ENCODE measurements at places on chromosomes 7 and 10.

GRCh38 chr7:102009628-102010027 is 192.2 kb downstream of the CUX1 start:
- no peak for DNase-seq

DNA sequence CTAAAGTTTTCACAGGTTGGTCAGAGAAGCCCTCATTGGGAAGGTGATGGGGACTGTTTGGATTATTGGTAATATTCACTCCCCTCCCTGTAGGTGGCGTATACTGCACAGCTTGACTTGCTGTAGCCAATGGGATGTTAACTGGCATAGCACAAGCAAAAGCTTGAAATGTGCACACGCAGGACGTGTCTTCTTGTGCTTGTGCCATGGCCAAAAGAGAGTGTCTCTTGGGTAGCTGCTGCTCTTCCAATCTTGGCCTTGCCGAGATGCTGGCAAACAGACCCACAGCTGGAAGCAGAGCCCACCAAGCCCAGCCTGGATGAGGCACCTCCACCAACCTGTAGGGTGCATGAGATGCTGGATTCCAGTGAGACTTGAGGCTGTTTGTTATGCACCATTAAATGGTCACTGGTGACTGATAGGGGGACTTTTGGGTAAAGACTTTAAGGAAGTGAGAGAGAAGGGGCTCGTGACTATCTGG is 266.0 kb downstream of the GRID1 start:
- no peak for DNase-seq

- DNase-seq: no peak
Observed at GRCh38 chr7:14351167-14351566, 361.7 kb upstream of the ETV1 start.

DNA sequence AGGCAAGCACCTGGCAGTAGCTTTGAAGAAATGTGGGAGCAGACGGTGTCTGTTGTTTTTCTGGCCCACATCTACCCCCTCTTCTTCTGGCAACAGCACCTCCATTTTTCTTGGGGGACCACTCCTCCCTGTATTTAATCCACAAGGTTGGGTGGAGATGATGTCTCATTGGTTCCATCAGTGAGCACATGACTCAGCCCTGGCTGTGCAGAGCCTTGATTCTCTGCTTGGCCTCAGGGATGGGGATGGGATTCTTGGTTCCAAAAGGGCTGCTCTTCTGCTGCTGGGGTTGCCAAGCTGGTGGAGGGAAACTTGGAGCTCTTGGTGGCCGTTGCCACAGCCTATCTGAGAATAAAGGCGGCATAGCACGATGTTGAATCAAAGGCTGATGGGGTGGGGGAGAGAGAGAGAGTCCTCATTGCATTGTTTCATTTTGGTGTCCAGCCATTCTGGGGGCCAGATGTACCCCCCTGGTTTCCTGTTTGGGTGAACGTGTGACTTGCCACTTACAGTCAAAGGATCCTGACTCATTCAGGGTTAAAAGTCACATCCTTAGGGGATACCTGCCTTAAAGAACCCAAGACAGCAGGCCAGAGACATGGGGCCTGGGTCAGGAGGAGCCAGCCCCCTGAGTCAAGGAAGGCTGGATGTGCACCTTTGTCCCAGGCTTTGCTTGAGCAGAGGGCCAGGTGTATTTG is 25.9 kb downstream of the GRK5 start:
- DNase-seq: no peak

DNA sequence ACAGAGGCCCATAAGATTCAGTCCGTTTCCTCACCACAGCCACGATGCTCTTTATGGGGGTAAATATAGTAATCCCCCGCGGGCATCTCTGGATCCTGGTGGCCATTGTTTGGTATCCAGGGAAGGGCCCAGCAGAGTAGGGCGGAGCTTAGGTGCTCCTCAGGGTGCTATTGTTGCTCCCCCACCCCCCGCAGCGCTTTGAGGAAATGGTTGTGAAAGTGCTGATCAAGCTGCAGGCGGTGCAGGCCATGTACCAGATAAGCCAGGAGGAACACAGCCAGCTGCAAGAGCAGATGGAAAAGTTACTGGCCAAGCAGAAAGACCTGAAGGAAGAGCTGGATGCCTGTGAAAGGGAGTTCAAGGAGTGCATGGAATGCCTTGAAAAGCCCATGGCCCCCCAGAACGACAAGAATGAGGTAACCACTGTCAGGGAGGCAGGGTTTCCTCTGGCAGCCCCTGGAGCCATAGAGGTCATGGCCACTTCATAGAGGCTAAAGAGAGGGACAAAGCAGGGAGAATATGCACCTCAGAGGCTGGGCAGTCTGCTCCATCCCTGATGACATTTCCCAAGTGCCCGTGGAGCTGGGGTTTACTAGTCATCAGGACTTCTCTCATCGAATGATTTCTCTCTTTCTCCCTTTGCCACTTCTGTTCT is 17.6 kb upstream of the FLNC start:
- DNase-seq: no peak

DNA sequence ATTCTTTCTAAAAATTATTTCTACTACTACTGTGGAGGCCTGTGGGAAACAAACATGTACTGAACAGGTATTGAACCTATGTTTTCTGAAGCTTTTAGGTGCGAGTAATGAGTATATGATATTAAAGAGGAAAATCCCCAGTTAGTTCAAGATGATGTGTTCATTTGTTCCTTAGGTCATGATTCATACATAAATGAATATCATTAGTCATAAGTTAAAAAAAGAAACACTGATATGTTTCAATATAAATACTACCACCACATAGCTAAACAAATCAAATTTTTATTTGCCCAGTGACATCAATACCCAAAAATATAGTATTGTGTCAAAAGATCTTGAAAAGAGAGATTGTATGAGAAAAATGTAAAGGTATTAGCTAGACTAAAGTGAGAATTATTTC is 210.7 kb upstream of the GNAI1 start:
- no peak for DNase-seq

All from DMS 273 treated with DMSO at 0.1 percent for 48 hours (cell line).